Cerebellum (tissue), 4 donors: ENCODE measurements at places on chromosomes 13 and 19. TPM values are rescaled to one million over a fixed set of nuclear protein-coding genes. Genes with fewer than 3 reads are reported as not detected.

Gene AP2S1
- 33.0 TPM for total RNA-seq

Gene ZNF749
- 35.7 TPM for total RNA-seq

Gene WDR88
- not detected for total RNA-seq

Gene CACNA1A
- total RNA-seq: 119 TPM

Gene ZNF382
- total RNA-seq: 87.1 TPM

Gene GFY
- total RNA-seq: not detected

Gene SERTM1
- total RNA-seq: 1.5 TPM

Gene TNNI3
- total RNA-seq: 0.36 TPM

Gene ZNF497
- 7.0 TPM for total RNA-seq

Gene DZIP1
- total RNA-seq: 53.3 TPM

Gene RGS9BP
- 1.1 TPM for total RNA-seq

Gene COX6B2
- 0.45 TPM for total RNA-seq

Gene ZNF91
- total RNA-seq: 335 TPM

Gene FFAR2
- total RNA-seq: not detected

Gene SLITRK5
- total RNA-seq: 64.8 TPM

Gene SLC10A2
- not detected for total RNA-seq

Gene TEX26
- total RNA-seq: 1.3 TPM
